Esophagus muscularis mucosa (tissue), 4 donors: ENCODE measurements at places on chromosomes 4 and X. TPM values are rescaled to one million over a fixed set of nuclear protein-coding genes. Genes with fewer than 3 reads are reported as not detected.

Gene POLA1
- total RNA-seq = 9.4 TPM

DNA sequence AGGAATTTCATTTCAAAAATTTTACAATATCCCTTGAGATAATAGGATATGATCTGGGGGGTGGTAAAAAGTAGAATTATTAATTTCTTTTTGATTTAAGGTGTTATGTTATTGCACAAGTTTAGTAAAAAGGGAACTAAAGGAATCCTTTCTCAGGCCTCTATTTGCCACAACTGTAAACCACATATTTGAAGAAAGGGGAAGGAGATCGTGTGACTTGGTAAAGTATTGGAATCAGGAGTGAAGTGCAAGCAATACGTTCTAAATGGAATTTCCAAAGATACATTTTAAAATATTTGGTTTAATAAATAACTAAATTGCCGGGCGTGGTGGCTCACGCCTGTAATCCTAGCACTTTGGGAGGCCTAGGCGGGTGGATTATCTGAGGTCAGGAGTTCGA is 35.3 kb upstream of the SCRG1 start:
- no peak overlapping the region for H3K27ac ChIP-seq
- no peak overlapping the region for H3K4me3 ChIP-seq
- DNase-seq = no peak
- H3K27me3 ChIP-seq = no peaks in the 10 kb centered on the region

- no peaks in the 10 kb centered on the region for H3K36me3 ChIP-seq
- H3K27ac ChIP-seq = no peak overlapping the region
- no peaks in the 10 kb centered on the region for H3K27me3 ChIP-seq
- H3K4me3 ChIP-seq = no peak overlapping the region
- no peaks in the 10 kb centered on the region for H3K4me1 ChIP-seq
Observed at GRCh38 chr4:171583790-171584189, 229.4 kb upstream of the GALNTL6 start.

DNA sequence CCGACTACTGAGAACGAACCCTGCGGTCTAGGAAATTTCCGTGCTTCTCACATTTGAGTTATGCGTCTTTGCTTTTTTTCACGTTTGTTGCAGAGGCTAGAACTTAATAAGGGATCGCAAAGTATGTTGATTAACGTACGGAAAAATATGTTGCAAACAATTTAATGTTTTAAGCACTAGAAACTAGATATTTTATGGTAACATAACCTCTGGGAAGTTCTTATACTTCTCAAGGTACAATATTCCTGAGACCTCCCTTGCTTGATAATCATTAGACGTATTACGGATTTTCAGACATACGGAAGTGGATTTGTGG is 639 bp upstream of the PRDM5 start:
- peak overlapping the region; percentile 93 for H3K27ac ChIP-seq
- H3K27me3 ChIP-seq = no peaks in the 10 kb centered on the region
- no peak for DNase-seq

DNA sequence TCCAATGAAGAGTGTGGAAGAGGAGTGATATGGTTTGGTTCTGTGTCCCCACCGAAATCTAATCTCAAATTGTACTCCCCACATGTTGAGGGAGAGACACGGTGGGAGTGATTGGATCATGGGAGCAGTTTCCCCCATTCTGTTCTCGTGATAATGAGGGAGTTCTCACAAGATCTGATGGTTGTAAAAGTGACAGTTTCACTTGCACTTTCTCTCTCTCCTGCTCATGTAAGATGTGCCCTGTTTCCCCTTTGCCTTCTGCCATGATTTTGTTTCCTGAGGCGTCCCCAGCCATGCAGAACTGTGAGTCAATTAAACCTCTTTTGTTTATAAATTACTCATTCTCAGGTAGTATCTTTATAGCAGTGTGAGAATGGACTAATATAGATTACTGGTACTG is 39.6 kb downstream of the FAM47C start:
- no peaks in the 10 kb centered on the region for H3K27me3 ChIP-seq
- no peak for DNase-seq
- H3K36me3 ChIP-seq = no peaks in the 10 kb centered on the region
- no peak overlapping the region for H3K4me3 ChIP-seq
- no peak overlapping the region for H3K27ac ChIP-seq

Gene FGA
- total RNA-seq = not detected

Gene NUDT10
- total RNA-seq = 4.8 TPM

Gene SOX3
- total RNA-seq = not detected

DNA sequence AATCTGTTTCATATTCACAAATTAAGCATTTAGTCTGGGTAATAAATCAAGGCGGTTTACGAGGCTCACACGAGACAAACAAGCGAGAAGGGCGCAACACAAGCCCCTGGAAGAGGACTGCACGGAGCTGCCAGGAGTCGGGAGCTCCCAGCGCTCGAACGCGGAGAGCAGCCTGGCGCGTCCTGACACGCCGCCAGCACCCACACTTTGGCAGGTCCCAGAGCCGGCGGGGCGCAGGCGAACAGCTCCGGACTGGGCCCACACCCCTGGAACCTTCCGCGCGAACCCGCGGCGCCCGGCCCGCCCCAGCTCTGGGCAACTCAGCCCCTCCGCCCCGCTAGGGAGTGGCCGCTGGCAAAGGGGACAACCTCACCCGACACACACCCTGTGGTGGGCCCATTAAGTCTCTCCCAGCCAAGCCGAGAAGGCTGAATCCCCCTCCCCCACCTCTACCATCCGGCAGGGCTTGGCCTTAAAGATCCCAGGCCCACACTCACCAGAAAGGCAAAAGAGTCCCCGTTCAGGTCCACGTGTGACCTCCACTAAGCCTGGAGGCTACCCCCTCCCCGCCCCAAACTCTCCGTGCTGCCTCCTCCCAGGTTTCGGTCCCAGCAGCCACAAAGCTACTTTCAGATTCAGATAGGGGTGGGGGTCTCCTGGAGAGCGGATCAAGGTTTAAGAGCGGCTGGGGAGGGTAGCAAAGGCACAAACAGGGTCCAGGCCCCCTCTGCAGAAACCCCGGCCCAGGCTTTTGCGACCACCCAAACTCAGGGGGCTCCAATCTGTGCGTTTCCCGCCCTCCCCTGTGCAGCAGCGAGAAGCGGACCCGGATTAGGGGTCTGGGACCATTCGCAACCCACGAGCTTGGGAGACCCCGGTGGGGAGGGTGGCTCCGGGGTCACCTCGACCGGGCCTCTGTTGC is 47.5 kb upstream of the BCOR start:
- H3K4me3 ChIP-seq = peak overlapping the region; percentile 59
- peaks cover 61% of the 10 kb centered on the region for H3K4me1 ChIP-seq
- H3K27me3 ChIP-seq = no peaks in the 10 kb centered on the region
- no peak overlapping the region for H3K27ac ChIP-seq

- H3K27ac ChIP-seq = no peak overlapping the region
- peaks cover 5% of the 10 kb centered on the region for H3K4me1 ChIP-seq
- H3K36me3 ChIP-seq = no peaks in the 10 kb centered on the region
Observed at GRCh38 chr4:114136069-114136468, 156.6 kb upstream of the ARSJ start.

GRCh38 chrX:129092242-129092641 is 431.0 kb downstream of the SMARCA1 start:
- no peaks in the 10 kb centered on the region for H3K36me3 ChIP-seq
- no peak overlapping the region for H3K27ac ChIP-seq
- H3K27me3 ChIP-seq = no peaks in the 10 kb centered on the region
- no peak for DNase-seq
- H3K4me1 ChIP-seq = no peaks in the 10 kb centered on the region

Gene AFF2
- total RNA-seq = 6.5 TPM

GRCh38 chrX:106249706-106250379 is 81.7 kb downstream of the PWWP3B start:
- no peaks in the 10 kb centered on the region for H3K27me3 ChIP-seq
- H3K4me1 ChIP-seq = no peaks in the 10 kb centered on the region
- no peak for DNase-seq
- no peaks in the 10 kb centered on the region for H3K36me3 ChIP-seq

DNA sequence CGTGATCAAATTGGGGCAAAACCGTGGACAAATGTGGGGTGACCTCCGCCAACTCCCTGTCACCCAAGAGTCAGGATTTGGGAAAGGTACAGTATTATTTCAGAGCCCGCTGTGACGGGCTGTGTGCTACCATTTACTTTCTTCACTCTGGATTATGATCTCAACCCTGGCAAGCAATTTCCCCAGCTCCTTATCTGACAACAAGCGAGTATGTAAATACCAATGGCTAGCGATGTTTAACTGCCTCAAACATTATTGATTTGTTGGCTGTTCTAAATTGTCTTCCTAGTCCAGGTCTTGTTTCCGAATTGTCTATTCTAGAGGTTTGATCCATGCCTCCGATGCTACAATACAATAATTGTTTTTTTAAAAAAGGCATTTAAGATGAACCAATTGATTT is 17.7 kb upstream of the PITX2 start:
- no peak overlapping the region for H3K27ac ChIP-seq
- no peaks in the 10 kb centered on the region for H3K36me3 ChIP-seq
- H3K4me3 ChIP-seq = no peak overlapping the region
- peaks cover 20% of the 10 kb centered on the region for H3K4me1 ChIP-seq
- no peak for DNase-seq

Gene CENPVL1
- not detected for total RNA-seq
